ENCODE measurements at places on chromosomes 1 and 21.
A peak's percentile ranks its signal among the peaks of the same experiment; 100 is the strongest.

- DNase-seq: peak; percentile 93
Measured at GRCh38 chr1:201481761-201482493, 12.9 kb upstream of the PHLDA3 start.

GRCh38 chr1:21932127-21932526 is 5.0 kb downstream of the HSPG2 start:
- DNase-seq: no peak

DNA sequence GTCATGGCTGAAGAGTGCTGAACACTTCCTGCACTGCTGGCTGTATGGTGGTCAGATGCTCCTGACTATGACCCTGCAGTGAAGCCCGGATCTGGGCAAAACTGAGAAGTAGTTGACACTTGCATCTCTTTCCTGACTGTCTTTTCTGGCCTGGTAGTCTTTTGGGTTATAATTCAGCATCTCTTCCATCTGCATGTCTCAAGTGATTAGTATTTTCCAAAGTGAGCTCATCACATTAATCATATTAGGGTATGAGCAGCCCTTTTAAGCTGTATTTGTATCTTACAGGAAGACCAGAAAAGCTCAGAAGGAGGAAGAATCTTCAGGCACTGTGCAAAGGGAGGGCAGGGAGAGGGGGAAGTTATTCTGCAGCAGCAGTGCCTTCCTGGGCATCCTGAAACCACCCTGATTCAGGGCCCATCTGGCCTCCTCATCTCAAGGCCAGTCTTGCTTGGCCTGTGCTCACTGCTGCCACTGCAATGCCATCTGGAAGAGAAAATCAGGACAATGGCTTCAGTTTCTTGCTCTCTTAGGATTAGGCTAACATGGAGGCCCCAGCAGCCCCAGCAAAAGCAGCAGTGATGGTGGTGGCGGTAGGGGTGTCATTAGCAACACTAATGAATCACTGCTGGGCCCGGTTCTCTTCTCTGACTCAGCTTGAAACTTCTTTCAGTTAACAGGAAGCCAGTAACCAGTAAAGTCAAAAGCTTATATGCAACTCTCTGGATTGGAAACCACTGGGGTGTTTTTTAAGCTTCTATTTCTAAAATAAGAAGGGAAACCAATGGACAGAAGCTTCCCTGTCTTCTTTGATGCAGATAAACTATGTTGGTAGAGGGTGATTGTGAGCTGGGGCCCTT is 63.3 kb upstream of the WDR26 start:
- peak; percentile 57 for DNase-seq

DNA sequence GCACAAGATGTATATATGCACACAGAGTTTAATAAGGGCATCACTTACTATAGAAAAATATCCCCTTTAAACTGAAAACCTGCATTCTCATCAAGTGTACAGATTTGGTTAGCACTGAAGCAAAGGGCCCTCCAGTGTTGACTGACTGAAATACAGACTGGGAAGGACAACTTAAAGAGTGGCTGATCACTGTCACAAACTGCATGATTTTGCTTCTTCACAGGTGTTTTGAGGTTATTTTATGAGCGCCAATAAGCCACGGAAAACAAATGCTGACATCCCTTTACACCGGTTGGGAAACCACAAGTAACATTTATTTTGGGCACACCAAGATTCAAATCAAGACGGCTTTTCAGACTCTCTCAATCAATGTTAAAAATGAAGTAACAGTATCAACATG is 30.9 kb upstream of the RAP1GAP start:
- no peak for DNase-seq

DNA sequence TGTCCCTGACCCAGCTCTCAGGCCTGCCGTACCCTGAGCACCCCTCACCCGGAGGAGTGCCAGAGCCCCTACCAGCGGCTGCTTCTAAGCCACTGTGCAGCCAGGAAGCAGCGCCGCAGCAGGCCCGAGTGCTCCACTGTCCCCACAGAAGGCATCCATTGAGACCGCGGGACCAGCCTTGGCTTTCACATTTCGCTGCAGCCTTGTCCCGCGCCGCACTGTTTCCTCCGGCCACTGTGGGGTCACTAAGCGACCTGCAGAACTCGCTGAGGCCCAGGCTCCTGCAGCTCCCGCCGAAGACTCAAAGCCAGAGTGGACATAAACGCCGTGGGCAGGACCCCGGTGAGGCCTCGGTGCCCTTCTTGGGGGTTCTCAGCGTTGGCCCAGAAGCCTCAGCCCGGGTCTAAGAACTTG is 3.0 kb downstream of the ALX3 start:
- no peak for DNase-seq

DNA sequence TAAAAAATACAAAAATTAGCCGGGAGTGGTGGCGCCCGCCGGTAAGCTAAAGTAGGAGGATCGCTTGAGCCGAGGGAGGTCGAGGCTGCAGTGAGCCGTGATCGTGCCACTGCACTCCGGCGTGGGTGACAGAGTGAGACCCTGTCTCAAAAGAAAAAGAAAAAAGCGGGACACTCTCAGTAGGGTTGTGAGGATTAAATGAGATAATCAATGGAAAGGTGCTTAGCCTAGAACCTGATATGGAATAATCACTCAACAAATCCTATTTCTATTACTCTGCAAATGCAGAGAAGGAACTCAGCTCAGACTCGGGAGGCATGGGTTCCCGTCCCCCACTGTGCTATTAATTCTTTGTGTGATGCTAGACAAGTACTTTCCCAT is 529 bp upstream of the LUZP1 start:
- DNase-seq: no peak

- no peak for DNase-seq
Measured at GRCh38 chr1:45880930-45881329, 77.5 kb downstream of the MAST2 start.

DNA sequence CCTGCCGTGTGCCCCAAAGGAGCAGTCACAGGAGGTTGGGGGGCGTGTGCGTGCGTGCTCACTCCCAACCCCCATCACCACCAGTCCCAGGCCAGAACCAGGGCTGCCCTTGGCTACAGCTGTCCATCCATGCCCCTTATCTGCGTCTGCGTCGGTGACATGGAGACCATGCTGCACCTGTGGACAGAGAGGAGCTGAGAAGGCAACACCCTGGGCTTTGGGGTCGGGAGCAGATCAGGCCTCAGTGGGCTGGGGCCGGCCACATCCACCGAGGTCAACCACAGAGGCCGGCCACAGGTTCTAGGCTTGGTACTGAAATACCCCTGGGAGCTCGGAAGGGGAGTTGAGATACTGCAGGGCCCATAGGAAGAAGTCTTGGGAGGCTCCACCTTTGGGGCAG is 23.5 kb downstream of the COL6A1 start:
- DNase-seq: no peak

- no peak for DNase-seq
Measured at GRCh38 chr1:182315167-182315556, 76.4 kb downstream of the GLUL start.

- DNase-seq: no peak
Measured at GRCh38 chr1:6581561-6582305, 1.9 kb downstream of the ZBTB48 start.

DNA sequence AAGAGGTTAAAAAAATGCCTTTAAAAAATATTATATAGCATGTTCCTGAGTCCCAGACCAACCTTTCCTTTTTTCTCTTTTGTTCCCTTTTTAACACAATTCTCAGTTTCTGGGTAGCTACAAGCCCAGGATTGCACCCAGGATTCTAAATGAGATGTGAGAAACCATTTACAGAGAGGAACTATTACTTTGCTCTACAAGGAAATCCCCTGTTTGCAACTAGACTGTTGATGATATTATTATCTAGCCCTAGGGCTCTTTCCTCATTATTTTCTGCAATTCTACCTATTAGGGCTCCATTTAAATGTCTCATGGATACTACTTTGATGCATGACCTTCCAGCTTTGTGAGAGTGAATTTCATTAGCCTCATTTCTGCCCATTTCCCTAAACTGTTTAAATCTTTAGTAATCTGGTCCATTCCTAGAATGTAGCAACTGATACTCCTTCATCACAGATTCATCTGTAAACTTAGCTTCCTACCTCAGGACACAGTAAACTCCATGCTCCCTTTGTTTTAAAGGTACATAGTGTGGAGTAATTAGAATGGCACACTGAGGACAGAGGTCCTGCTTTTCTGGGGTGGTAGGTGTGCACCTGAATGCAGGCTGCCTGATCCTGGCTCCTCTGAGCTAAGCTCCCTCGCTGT is 7.1 kb upstream of the KIF14 start:
- no peak for DNase-seq

DNA sequence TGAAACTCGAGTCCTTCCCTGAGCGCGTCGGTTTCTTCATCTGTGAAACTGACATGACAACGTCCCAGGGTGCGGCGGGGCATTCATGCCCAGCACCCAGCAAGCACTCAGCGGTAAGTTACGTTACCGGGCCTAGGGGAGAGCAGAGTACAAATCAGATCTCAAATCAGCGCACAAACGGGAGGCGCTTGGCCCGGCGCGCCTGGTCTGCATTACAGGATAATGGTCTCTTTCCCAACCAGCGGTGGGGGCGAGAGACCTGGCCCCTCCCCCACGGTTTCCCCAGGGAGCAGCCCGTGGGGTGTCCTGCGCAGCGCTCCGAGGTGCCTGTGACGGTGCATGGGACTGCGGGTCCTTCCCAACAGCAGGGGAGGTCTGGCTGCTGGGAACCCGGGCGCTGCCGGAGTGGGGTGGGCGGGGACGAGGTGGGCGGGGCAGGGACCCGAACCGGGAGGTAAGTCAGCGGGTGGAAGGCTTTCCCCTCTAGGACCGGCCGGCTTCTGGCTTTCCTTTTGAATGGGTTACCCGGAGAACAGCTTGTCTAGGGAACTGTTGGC is 1.0 kb downstream of the TMEM51 start:
- no peak for DNase-seq

- DNase-seq: peak; percentile 28
Measured at GRCh38 chr1:6127587-6128163, 52.4 kb downstream of the CHD5 start.

- DNase-seq: no peak
Measured at GRCh38 chr1:234924450-234925355, 203.9 kb downstream of the TOMM20 start.

- no peak for DNase-seq
Measured at GRCh38 chr1:21000245-21000594, 176.5 kb downstream of the EIF4G3 start.

DNA sequence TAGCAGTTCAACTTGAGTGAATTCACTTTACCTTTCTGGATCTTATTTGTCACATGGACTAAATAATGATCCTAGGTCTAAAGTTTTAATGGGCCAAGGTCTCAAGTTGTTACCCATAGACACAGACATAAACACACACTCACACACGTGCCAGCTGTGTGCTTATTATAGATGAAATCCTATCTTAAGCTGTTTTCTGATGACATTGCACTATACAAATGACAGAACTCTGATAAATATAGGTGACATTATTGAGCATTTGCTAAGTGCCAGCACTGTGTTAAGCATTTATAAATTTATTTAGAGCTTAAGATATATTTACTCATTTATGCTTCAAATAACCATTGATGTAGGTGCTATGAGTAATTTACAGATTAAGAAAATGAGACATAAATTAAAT is 474.4 kb upstream of the NR5A2 start:
- no peak for DNase-seq

DNA sequence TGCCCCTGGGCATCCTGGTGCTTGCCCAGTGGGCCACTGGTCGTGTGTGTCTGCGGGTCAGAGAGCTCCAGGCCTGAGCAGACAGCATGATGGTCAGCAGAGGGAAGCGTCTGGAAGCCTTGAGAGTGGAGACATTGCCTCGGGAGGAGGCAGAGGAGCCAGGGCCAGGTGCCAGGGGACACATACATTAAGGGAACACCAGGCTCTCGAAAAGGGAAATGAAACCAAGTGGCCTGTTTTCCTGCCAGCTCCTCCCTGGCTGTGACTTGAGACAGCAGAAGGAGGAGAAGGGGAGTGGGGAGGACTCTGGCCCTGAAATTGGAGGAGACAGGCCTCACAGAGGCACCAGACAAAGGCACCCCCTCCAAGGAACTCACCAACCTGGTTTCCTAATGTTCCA is 62.4 kb upstream of the LRP8 start:
- no peak for DNase-seq

GRCh38 chr1:226424221-226425003 is 16.5 kb upstream of the PARP1 start:
- no peak for DNase-seq

GRCh38 chr1:180193141-180194047 is 36.7 kb upstream of the LHX4 start:
- no peak for DNase-seq

DNA sequence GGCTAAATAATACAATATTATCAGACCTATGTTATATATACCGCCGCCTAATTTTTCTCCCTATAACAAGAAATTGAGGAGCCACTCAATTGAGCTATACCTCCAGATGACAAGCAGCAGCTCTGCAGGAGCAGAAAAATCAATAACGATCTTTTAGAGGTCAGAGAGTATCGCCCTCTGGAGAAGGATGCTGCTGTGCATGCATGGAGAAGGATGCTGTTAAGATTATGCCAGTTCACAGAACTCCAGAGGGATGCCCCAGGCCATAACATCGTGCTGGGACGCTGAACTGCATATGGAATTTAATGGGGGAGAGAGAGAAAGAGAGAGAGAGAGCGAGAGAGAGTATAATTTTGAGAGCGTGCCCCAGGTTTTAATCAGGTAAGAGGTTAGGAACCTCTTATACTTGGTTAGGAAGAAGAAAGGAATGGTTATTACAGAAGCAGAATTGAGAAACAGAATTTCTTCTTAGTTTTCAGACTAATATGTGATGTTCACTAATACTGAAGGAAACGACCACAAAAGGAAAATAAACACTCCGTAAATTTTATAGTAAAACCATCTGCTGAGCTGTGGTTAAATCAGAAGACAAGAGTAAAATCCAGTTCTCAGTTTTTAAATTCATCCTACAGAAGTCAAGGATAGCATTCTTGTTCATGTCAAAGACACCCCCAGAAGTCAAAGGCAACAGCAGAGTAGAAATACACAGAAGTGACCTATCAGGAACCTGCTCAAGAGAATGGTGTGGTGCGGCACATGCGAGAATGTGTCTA is 111.1 kb downstream of the SMYD2 start:
- DNase-seq: no peak

GRCh38 chr1:27141266-27142003 is 13.5 kb downstream of the SLC9A1 start:
- no peak for DNase-seq

- no peak for DNase-seq
Measured at GRCh38 chr1:29575826-29576225, 339.5 kb downstream of the PTPRU start.

DNA sequence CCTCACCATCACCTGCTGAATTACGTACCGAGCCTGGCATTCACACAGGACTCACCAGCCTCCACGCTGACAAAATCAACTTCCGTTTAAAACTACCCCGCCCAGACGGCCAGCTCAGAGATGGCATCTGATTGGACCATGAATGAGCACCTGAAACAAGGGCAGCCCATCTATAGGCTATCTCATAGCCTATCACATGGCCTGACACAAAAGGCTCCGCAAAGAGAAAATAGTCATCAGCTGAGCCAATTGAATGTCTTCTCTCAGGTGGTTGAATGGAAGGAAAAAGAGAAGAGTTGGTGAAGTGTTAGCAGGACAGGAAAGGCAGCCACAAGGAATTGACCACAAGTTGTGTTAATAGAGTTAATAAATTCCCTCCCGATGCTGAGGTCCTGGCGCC is 50.6 kb upstream of the ZC3H12A start:
- peak; percentile 97 for DNase-seq

- DNase-seq: peak; percentile 66
Measured at GRCh38 chr1:17239420-17239819, 9.5 kb upstream of the PADI3 start.

GRCh38 chr1:163046071-163046470 is 23.1 kb upstream of the RGS4 start:
- DNase-seq: no peak

All from H54 (cell line).